ENCODE measurements at places on chromosomes 7 and 10. TPM values are rescaled to one million over a fixed set of nuclear protein-coding genes. Genes with fewer than 3 reads are reported as not detected.

DNA sequence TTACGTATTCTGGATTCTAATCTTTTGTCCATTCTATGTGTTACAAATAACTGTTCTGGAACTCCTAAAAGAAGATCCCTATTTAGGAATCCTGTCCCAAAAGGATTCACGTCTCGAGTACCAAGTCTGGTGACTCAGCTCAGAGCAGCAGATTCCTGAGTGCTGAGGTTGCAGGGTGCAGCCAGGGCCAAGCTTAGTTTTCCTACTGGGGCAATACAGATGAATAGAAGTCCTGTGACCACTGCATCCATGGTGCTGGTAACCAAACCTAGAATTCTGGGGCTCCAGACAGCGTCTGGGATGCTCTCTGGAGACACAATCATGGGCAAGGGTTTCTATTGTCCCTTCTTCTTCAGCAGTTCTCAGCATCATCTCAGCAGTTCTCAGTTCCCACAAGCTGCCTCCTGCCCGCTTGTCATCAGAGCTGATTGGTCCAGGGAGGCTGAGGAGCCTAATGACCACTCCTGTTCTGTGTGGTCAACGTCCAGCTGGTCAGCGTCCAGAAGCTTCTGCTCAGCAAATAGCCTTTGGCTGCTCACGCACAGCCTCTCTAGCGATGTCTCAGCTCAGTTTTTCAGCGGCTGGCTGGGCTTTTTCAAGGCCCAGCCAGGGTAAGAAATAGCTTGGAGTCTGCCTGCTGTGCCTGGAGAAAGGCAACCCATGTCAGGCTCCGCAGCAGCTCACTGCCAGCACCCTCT is 50.4 kb upstream of the C7orf33 start:
- DNase-seq, result peak; percentile 16

DNA sequence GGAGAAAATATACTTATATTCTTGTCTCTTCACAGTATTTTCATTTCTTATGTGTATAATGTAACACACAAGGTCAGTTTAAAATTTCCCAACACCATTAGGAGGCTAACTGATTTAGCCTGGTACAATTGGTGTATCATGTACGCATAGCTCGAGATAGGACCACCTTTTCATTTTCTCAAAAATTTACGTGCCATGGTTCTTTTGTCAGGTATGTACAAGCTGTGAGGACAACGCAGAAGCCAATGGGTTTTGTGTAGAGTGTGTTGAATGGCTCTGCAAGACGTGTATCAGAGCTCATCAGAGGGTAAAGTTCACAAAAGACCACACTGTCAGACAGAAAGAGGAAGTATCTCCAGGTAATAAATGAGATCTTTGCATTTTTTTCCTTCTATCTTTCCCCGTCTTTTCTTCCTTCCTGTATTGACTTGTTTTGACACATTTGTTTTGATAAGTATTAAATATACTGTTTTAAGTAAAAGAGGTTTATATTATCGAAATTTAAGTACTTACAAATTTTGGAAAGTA is 55.0 kb downstream of the TRIM24 start:
- DNase-seq, result no peak

GRCh38 chr7:114081606-114082425 is 163.0 kb upstream of the PPP1R3A start:
- DNase-seq, result peak; percentile 64

- DNase-seq, result no peak
Measured at GRCh38 chr10:95233377-95234034, 39.5 kb downstream of the ACSM6 start.

Gene SEMA3D
- 48.7 TPM for polyA plus RNA-seq

DNA sequence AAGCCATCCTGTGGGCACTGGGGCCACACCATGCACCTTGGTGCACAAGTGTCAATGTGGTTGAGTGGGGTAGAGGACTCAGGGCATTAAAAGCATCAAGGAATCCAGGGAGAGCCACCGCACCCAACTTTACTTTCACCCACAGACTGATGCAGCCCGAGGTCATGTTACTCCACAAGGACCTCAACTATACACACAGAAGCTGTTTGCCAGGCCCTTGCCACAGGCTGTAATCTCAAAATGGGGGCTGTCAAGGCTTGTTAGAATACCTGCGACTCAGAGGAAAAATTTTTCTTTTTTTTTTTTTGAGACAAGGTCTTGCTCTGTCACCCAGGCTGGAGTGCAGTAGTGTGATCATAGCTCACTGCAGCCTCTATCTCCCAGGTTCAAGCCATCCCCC is 26.5 kb upstream of the KCTD7 start:
- no peak for DNase-seq

- peak; percentile 76 for DNase-seq
Measured at GRCh38 chr10:75209921-75210281, 695 bp upstream of the VDAC2 start.

Gene GJD4
- polyA plus RNA-seq, result not detected

Measured in SK-N-SH (cell line).